Fibroblast of skin of back (primary cell): ENCODE measurements at places on chromosomes 12 and 14.

GRCh38 chr12:57037264-57037663 is 12.7 kb downstream of the MYO1A start:
- DNase-seq: no peak

GRCh38 chr14:74190927-74191575 is 48.2 kb upstream of the VSX2 start:
- no peak for DNase-seq

DNA sequence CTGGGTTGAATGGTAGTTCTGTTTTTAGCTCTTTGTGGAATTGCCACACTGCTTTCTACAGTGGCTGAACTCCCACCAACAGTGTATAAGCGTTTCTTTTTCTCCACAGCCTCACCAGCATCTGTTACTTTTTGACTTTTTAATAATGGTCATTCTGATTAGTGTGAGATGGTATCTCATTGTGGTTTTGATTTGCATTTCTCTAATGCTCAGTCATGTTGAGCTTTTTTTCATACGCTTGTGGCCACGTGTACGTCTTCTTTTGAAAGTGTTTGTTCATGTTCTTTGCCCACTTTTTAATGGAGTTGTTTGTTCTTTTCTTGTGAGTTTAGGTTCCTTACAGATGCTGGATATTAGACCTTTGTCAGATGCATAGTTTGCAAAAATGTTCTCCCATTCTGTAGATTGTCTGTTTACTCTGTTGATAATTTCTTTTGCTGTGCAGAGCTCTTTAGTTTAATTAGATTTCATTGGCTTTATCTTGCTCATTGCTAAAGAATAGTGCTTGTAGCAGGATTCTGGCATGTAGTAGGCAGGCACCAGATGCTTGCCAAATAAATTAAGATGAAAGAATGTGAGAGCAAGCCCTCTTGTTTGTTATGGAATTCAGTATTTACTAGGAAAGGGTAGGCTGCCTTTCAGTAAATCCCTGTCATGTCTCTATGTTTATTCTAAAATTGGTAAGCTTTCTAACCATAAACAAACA is 86.8 kb downstream of the PDE3A start:
- DNase-seq: no peak

GRCh38 chr12:46158501-46158900 is 110.3 kb downstream of the SLC38A1 start:
- DNase-seq: no peak

DNA sequence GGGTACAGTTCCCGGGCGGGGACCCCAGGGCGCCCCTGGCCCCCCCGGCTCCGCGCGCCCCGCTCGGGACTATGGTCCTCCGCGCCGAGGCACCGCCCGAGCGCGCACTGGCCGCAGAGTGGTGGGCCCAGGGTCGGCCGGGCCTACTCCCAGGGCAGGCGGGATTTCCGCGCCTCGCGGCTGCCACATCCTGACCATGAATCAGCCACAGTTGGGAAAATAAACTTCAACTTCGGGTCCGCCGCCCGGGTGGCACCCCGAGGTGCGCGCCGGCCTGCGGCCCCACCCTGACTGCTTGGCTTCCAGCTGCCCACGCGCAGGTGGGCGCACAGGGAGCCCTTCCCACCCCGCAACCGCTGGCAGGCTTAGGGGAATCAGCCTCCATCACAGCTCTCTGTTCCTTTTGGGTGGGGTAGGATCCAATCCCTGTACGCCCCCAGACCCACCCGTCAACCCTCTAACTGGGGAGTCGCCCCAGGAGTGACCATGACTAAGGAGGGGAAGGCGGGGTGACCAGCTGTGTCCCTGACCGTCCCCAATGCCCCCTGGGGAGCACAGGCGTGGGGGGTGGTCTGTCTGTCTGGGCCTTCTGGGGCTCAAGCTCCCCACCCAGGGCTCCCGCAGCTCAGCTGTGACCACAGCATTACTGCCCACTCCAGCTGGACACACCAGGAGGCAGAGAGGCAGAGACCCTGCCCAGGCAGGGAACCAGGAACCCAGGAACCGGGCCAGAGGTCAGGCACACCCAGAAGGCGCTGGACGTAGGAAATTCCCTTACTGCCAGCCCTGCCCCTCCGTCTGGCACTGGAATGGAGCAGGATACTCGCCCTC is 678 bp downstream of the INF2 start:
- DNase-seq: peak; percentile 27

DNA sequence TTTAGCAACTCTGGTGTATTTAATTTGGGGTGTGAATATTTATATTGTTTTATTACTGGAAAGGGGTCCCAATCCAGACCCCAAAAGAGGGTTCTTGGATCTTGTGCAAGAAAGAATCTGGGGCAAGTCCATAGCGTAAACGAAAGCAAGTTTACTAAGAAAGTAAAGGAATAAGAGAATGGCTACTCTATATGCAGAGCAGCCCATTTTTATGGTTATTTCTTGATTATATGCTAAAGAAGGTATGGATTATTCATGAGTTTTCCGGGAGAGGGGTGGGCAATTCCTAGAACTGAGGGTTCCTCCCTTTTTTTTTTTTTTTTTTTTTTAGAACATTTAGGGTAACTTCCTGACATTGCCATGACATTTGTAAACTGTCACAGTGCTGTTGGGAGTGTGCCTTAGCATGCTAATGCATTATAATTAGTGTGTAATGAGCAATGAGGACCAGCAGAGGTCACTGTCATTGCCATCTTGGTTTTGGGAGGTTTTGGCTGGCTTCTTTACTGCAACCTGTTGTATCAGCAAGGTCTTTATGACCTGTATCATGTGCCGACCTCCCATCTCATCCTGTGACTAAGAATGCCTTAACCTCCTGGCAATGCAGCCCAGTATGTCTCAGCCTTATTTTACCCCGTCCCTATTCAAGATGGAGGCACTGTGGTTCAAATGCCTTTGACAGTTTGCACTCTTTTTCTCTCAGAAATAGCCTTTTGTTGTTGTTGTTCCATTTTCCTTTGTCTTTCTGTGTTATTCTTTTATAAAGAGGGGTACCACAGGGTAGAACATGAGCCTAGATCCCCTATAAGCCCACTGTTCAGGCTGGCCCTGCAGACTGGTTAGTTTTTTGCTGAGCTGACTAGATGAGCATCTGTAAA is 75.5 kb upstream of the DCD start:
- peak; percentile 18 for DNase-seq

- DNase-seq: peak; percentile 30
Measured at GRCh38 chr12:22215467-22216253, 118.8 kb downstream of the ST8SIA1 start.

DNA sequence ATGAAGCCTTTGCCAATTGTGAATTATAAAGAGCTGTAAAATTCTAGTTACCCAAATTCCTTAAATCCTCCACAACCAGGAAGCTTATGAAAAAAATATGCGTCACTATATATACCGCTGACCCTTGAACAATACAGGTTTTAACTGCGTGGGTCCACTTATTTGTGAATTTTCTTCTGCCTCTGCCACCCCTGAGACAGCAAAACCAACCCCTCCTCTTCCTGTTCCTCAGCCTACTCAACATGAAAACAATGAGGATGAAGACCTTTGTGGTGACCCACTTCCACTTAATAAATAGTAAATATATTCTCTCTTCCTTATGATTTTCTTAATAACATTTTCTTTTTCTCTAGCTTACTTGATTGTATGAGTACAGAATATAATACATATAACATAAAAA is 42.2 kb downstream of the CMKLR1 start:
- DNase-seq: no peak

DNA sequence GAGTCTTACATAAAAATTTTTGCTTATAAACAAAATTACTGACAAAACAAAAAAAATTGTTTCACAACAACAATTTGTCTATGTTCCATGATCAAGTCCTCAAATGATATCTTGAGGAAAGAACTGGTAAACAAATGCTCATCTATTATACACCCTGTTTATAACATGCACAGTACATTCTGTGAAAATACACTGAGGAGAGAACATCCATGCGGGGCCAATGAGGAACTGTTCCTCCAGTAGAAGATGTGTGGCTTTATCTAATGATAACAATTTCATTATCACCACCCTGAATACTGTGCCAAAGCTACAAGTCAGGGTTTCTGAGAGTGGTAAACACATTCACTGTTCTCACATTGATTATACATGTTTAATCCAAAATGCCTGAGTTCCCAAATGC is 10.8 kb downstream of the MLH3 start:
- DNase-seq: no peak

- DNase-seq: no peak
Measured at GRCh38 chr12:116806845-116807440, 68.8 kb downstream of the RNFT2 start.

DNA sequence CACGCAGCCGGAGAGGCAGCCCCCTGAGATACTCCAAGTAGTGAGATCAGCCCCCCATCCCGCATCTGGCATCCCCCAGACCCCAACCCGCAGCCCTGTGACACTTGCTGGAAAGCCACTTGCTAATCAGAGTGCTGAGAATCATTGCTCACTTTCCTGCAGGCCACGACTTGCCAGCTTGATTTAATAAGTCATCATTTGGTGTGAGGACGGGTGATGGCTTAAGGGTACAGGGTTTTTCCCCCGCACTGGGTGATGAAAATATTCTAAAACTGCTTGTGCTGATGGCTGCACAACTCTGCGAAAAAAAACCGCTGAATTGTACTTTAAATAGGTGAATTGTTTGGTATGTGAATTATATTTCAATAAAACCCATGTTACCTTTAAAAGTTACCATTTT is 171.2 kb downstream of the FOXN3 start:
- no peak for DNase-seq

- no peak for DNase-seq
Measured at GRCh38 chr14:101961746-101962502, 2.4 kb upstream of the DYNC1H1 start.

DNA sequence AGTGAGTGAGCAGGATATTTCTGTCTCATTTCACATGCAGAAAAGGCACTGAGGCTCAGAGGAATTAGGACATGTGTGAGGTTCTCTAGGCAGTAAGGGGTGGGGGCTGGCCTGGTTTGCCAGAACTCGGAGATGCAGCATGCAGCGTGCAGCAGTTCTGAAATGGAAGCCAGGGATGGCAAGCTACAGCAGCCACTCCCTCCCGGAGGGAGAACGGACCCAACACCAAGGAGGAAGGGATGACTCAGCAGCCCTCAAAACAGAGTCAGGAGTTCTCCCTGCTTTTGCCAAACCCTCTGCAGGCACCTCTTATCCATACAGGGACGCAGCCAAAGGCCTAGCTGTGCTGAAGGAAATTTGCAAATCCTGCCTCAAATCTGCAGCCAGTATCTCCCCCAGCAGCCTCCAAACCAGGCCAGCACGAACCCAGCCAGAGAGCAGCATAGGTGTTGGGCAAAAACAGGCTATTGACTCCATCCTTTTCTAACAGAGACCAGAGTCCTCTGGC is 10.3 kb upstream of the SERPINA3 start:
- DNase-seq: peak; percentile 90

DNA sequence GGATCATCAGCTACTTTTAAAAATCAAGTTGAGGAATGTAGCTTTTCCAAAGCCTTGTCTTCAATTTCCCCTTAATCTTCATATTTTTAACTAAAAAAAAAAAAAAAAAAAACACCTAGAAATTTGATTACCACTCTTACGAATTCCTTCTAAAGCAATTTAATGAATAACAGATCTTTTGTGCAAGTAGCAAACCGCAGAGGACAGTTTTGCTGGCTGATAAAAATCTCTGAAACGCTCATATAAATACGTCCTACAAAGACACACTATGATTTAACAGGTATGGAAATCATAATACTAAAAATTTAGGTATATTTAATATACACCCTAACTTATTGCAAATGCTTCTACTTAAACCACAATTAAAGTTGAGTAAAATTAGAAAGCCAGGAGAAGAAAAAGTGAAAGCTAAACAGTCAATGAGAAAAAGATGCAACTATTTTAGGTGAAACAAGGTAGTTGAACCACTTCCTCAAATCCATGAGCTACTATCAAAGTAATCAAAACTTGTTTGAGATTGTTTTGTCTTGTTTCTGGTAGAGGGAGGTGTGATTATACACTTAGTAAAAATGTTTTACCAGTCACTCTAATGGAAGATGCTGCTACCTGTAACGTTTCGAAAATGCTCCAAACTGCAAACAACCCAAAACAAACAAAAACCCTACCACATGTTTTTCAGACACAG is 2.2 kb downstream of the PAWR start:
- DNase-seq: no peak

DNA sequence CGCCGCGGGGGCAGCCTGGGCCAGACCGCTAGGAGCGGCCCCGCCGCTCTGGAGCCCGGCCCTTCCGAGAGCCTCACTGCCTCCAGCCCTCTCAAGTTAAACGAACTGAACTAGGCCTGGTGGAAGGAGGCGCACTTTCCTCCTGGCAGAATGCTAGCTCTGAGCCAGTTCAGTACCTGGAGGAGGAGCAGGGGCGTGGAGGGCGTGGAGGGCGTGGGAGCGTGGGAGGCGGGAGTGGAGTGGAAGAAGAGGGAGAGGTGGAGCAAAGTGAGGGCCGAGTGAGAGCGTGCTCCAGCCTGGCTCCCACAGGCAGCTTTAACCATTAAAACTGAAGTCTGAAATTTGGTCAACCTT is 5.3 kb downstream of the LTB4R start:
- no peak for DNase-seq

GRCh38 chr12:78530100-78530765 is 334.3 kb upstream of the SYT1 start:
- DNase-seq: no peak

DNA sequence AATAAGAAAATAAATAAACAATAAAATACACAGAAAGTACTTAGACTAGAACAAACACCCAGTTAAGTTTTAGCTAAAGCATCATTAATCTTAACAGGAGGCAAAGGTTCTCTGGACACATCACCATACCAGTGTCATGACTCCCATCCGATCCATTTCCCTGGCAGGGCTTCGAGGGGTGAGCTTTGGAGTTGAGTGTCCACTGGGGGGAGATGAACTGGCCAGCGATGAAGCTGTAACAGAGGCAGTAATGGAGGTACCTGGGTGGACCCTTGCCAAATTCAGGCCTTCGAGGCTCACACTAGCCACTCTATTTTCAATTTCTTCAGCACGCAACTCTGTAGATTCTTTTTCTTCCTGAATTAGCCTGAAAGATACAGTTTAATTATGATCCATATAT is 269.5 kb downstream of the ACSS3 start:
- DNase-seq: no peak

DNA sequence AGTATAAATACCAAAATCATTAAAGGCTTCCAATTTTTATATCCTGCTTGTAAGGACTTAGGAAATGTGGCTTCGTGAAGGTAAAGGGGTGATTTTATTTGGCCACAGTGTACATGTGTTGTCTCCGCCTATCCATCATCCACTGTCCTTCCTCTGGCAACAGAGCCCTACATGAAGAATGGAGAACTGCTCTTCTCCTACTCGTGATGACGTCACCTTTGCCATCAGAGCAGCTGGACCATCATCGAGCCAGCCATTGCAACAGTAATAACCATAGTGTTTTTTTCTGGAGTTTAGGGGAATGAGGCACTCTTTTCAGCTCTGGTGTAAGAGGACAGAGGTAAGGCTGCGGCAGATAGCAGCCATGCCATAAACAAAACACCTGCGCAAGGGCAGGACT is 19.2 kb downstream of the ITPR2 start:
- no peak for DNase-seq

- no peak for DNase-seq
Measured at GRCh38 chr12:11856971-11857370, 207.5 kb downstream of the ETV6 start.

DNA sequence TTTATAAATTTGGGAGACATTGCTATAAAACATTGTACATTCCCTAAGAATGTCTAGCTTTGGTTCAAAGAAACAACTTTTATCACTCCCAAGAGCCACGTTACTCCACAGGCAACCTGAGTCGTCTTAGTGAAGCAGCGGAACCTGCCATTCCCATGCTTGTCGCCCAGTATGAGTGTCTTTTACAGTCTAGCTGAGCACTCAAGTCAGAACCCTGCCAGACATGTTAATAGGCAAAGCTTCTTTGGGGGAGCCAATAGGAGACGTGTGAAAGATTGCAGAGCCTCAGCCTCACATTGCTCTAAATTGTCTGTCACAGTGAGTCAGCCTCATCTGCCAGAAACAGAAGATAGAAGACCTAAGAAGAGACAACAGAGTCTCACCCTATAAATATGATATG is 541.6 kb upstream of the FLRT2 start:
- DNase-seq: peak; percentile 3
